A549 treated with CpdA at 1 μM for 4 hours (cell line): ENCODE measurements at places on chromosomes 3 and 15. TPM values are rescaled to one million over a fixed set of nuclear protein-coding genes. Genes with fewer than 3 reads are reported as not detected.

KIF9 gene
- 18.4 to 22.2 TPM (median 19.6 TPM) in 5 replicates for total RNA-seq

SLC38A3 gene
- 0.01 to 0.04 TPM in 2 of 5 replicates, not detected in the others for total RNA-seq

DNASE1L3 gene
- 0.09 to 0.30 TPM (median 0.16 TPM) in 3 of 5 replicates, not detected in the others for total RNA-seq

PLA2G4B gene
- 1.4 to 3.3 TPM (median 1.8 TPM) in 5 replicates for total RNA-seq

GPR149 gene
- not detected in 5 replicates for total RNA-seq

PLSCR1 gene
- total RNA-seq = 43.9 to 54.0 TPM (median 48.2 TPM) in 5 replicates

TRPM1 gene
- total RNA-seq = not detected in 5 replicates

CHRFAM7A gene
- 3.8 to 7.0 TPM (median 5.1 TPM) in 5 replicates for total RNA-seq

CIAO2A gene
- 112 to 196 TPM (median 121 TPM) in 5 replicates for total RNA-seq

CLDN1 gene
- 26.4 to 33.5 TPM (median 29.0 TPM) in 5 replicates for total RNA-seq

POLQ gene
- 6.4 to 7.5 TPM (median 6.6 TPM) in 5 replicates for total RNA-seq

TF gene
- total RNA-seq = 0.51 to 4.1 TPM (median 0.87 TPM) in 5 replicates

MYNN gene
- 8.7 to 11.4 TPM (median 9.6 TPM) in 5 replicates for total RNA-seq

CCR3 gene
- total RNA-seq = not detected in 5 replicates

FAM174B gene
- total RNA-seq = 8.1 to 13.5 TPM (median 9.9 TPM) in 5 replicates

HIGD2B gene
- not detected in 5 replicates for total RNA-seq
